ENCODE measurements at places on chromosomes 2 and 18.

GRCh38 chr18:55584201-55584600 is 3.8 kb downstream of the TCF4 start:
- no peak for DNase-seq
- H3K4me1 ChIP-seq = no peaks in the 10 kb centered on the region
- H3K27me3 ChIP-seq = no peaks in the 10 kb centered on the region
- no peak overlapping the region for H3K27ac ChIP-seq

DNA sequence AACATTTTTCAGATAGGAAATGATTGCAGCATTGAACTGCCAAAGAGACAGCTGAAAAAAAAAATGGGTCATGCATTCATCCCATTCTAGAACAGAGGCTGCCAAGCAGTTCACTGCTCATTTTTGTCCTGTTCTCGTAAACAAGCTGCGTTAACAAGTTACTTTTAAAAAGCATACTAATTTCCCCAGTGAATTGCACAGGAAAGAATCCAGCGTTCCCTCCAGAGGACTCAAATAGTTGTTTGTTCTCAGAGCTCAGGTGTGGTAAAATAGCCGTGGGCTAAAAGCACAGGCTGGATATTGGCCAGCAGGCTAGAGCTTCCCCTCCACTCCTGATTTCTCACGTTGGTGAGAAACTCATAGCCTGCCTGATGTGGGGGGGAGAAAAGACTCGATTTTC is 76.1 kb upstream of the AQP4 start:
- H3K4me1 ChIP-seq = no peaks in the 10 kb centered on the region
- H3K4me3 ChIP-seq = no peak overlapping the region
- no peak overlapping the region for H3K27ac ChIP-seq

- no peaks in the 10 kb centered on the region for H3K4me1 ChIP-seq
- no peaks in the 10 kb centered on the region for H3K36me3 ChIP-seq
- H3K27me3 ChIP-seq = no peaks in the 10 kb centered on the region
- no peak overlapping the region for H3K4me3 ChIP-seq
- DNase-seq = no peak
These were observed 263.5 kb downstream of the INSIG2 start for GRCh38 chr2:118351796-118352195.

GRCh38 chr2:209189893-209190292 is 234.0 kb upstream of the MAP2 start:
- H3K27me3 ChIP-seq = no peaks in the 10 kb centered on the region
- H3K4me3 ChIP-seq = no peak overlapping the region
- no peak for DNase-seq
- H3K27ac ChIP-seq = no peak overlapping the region
- H3K36me3 ChIP-seq = no peaks in the 10 kb centered on the region

GRCh38 chr2:15383695-15384350 is 177.3 kb downstream of the NBAS start:
- no peaks in the 10 kb centered on the region for H3K27me3 ChIP-seq
- no peak overlapping the region for H3K4me3 ChIP-seq

GRCh38 chr18:33184958-33185357 is 255.6 kb downstream of the CCDC178 start:
- no peaks in the 10 kb centered on the region for H3K36me3 ChIP-seq
- H3K27me3 ChIP-seq = no peaks in the 10 kb centered on the region
- no peak overlapping the region for H3K27ac ChIP-seq
- H3K4me1 ChIP-seq = no peaks in the 10 kb centered on the region

All from adrenal gland (tissue), 19 donors.